ENCODE measurements at places on chromosomes 3 and 15.

- no peak for DNase-seq
These were observed 13.1 kb downstream of the GABRR3 start for GRCh38 chr3:98021830-98022560.

DNA sequence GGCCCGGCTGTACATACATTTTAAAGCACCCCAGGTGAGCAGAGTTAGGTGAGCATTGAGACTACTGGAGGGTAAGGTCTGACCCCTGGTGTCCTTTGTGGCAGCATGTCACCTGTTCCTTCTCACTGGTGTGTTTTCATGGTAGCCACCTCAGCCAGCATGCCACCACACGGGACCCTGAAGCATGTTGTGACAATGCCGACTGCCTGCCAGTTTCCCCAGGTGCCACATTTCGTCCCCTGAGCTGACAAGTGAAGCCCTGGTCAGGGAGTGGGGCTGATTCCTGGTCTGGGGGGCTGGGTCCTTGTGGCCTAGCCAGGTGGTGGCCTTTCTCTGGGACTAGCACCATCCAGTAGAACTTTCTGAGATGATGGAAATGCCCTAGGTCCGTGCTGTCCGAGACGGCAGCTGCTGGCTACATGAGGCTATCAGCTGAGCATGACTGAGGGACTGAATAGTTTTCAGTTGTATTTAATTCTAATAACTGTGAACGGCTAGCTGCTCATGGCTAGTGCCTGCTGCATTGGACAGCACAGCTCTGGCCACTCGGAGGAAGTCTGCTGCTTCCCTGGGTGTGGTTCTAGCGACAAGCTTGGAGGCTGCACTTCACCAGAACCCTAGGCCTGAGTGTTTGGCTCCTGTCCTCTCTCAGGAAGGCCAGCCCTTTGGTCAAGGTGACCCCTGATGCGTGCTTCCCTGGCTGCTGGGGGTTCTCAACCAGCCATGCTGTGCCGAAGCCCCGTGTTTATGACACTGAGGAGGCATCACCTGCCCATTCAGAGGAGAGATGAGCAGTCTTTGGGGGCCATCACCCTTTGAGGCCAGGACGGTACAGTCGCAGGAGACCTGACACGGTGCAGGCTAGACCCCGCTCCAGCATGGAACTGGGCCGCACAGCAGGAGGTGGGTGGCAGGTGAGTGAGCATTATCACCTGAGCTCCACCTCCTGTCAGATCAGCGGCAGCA lies 3.9 kb downstream of the C3orf22 start:
- DNase-seq: no peak

DNA sequence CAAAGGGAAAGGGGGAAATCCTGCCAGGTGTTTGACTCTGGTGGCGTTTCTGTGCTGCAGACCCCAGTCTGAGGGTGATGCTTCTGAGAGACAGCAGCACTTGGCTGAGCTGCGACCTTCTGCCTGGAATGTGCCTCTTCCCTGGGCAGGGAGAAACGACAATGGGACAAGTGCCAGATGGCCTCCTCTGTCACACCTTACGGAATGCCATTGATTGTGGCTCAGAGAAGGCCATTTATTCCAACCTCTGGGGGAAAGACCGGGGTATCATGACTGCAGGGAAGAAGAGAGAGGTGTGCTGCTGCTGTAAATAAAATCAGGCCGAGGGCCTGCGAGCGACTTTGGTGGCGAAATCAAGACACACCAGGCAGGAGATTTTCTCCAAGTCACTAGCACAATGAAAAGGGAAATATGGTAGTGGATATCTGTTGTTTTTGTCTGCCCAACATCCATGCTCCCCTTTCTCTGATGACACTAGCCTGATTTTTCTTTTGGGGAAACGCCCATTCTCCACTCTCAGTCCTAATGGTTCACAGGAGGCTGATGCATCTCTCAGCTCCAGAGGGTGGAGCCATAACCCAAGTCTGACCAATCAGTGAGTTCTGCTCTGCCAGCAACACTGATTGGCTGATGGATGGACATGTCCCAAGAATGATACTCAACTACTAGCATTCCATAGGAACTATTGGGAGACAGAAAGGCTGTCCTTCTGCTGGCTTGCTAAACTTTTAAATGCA lies 336.1 kb downstream of the FOXP1 start:
- DNase-seq: no peak

DNA sequence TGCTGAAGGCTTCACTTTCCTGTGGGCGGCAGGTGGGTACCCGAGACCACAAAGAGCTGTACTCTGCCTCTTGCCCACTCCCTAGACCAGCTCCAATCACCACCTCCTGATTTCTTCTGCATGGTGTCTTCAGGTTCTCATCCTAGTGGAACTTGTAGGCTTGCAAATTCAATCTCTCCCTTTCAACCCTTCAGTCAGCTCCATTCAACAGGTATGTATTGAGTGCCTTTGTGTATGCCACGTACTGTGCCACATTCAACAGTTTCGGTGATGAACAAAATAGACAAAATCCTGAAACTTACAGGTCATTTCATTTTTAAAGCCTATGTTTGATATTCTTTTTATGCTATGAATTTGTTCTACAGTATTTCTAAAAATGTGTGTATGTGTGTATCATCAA lies 5.4 kb upstream of the CLDN11 start:
- no peak for DNase-seq

- DNase-seq: no peak
These were observed 24.0 kb downstream of the CFAP100 start for GRCh38 chr3:126418661-126419131.

DNA sequence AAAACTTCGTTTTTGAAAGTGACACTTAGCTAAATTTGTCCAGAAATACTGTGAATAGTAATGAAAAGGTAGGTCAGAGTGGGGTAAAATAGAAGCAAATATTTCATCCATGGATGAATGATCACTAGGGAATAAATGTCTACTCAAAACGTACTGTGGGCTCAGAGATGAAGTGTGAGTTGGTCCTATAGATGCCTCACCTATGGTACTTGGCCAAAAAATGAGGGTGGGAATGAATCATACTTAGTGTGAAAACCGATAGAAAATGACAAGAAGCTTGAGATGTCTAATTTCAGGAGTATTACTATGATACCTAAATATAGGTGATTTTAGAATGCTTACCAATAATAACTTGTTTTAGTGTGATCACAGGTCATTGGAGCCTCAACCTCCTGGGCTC lies 155.9 kb downstream of the GMNC start:
- DNase-seq: no peak

- DNase-seq: no peak
These were observed 210.6 kb downstream of the ARPP21 start for GRCh38 chr3:35849963-35850362.

DNA sequence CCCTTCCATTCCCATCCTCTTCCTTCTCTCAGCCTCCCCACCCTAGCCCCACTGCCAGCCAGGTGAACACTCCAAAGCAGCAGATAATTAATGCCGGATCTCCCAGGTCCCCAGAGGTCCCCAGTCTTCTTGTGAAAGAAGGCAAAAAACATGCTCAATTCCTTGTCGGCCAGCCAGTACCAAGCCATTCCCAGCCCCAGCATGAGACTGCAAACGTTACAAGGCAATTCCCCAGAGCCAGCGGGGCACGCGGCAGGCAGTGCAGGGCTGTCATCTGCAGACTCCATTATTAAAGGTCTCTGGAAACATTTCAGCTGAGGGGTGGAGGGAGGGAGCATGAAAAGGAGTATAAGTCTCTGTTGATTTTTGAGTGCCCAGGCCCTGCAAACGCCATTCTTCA lies 117.8 kb downstream of the XXYLT1 start:
- no peak for DNase-seq

- DNase-seq: no peak
These were observed 242.7 kb upstream of the TTC14 start for GRCh38 chr3:180359061-180359952.

GRCh38 chr15:51067510-51067909 lies 27.2 kb downstream of the TNFAIP8L3 start:
- DNase-seq: no peak

GRCh38 chr3:176734146-176734545 lies 463.1 kb downstream of the TBL1XR1 start:
- DNase-seq: no peak

- no peak for DNase-seq
These were observed 593.8 kb upstream of the GBE1 start for GRCh38 chr3:82355228-82355627.

DNA sequence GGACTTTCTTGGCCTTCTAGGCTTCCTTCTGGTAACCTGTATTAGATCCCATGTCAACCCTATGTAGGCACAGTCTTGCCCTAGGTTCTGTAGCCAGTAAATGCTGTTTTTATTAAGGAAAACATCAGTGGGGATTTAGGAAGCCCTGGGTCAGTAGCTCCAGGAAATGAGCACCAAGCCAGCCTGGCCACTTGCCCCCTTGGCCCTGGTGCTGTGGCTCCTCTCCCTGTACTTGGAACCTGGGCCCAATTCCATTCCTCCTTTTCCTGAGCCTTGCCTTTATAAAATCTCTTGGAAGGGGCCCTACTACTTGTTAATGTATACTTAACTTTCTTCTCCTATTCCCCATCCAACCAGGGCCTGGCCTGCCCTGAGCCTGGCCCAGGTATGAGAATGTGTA lies 243.8 kb upstream of the TPRG1 start:
- no peak for DNase-seq

- DNase-seq: no peak
These were observed 12.8 kb downstream of the IL17RB start for GRCh38 chr3:53859178-53859577.

GRCh38 chr3:113035387-113035982 lies 44.7 kb downstream of the GTPBP8 start:
- DNase-seq: peak; percentile 39

- DNase-seq: no peak
These were observed 35.4 kb upstream of the TMEM158 start for GRCh38 chr3:45261333-45262110.

GRCh38 chr3:102972350-102972749 lies 537.5 kb downstream of the ZPLD1 start:
- no peak for DNase-seq

GRCh38 chr3:49713336-49714105 lies 6.0 kb downstream of the AMIGO3 start:
- DNase-seq: no peak

GRCh38 chr3:146313746-146314111 lies 62.8 kb upstream of the PLSCR4 start:
- DNase-seq: no peak
